ENCODE measurements at places on chromosomes 7 and 10.

DNA sequence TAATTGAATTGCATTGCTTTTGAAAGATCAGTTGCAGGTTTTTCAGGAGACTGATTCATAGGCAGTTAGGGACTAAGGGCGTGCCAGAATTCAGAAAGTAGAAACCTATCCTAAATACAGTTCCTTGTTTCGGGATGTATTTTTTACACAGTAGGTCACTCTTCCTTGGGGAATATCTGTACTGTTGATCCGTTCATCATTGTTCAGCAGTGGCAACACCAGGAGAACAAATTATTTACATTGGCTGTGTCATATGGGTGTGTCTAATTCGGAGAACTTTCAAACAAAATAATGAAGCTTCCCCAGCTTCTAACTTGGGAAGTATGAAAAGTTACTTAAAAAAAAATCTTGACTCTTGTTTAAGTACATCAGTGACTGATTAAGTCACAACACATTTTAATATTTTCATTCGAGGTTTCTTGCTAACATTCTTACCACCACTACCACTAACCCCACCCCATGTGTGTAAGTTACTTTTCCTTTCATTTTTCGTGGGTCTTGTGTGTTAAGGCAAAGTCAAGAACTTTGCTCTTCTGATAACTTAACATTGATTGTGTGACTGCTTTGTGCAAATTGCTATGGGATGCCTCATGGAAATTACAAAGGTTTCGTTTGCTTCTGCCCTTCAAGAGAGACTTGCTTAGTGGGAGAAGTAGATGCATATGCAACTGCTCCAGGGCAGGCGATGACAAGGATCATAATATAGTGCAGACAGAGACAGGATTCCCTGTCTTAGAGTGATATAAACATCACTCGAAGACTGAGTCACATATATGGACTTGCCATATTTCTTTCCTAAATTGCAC lies 43.8 kb upstream of the RPA3 start:
- DNase-seq: no peak

DNA sequence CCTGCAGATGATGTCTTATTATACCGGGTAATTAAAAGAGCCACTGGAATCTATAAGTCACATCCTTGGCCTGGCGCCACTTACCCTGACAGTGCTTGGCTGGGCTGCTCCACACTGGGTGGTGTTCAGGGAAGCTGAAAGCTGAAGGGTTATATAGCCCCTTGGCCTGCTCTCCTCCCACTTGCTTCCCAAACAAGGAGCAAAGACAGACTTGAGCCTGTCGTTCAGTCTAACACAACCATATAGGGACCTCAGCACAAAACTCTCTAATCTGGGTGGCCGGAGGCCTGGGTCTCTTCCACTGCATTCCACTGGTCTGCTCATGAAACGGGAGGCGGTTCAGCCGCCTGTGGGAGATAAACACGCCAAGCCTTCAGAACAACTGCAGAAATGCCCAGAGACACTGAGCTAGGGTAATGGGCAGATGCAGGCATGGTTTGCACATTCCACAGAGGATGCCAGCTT lies at the start of gene ACTA2:
Gene ACTA2, minus strand, starts transcription at position 127 of the 465 bp plus-strand sequence. CDS start 3,843 bp downstream, outside the sequence.
- DNase-seq: no peak

- peak; percentile 29 for DNase-seq
These were observed 2.2 kb downstream of the NPM3 start for GRCh38 chr10:101780818-101781654.

GRCh38 chr7:137762334-137762733 lies 84.4 kb downstream of the DGKI start:
- no peak for DNase-seq

DNA sequence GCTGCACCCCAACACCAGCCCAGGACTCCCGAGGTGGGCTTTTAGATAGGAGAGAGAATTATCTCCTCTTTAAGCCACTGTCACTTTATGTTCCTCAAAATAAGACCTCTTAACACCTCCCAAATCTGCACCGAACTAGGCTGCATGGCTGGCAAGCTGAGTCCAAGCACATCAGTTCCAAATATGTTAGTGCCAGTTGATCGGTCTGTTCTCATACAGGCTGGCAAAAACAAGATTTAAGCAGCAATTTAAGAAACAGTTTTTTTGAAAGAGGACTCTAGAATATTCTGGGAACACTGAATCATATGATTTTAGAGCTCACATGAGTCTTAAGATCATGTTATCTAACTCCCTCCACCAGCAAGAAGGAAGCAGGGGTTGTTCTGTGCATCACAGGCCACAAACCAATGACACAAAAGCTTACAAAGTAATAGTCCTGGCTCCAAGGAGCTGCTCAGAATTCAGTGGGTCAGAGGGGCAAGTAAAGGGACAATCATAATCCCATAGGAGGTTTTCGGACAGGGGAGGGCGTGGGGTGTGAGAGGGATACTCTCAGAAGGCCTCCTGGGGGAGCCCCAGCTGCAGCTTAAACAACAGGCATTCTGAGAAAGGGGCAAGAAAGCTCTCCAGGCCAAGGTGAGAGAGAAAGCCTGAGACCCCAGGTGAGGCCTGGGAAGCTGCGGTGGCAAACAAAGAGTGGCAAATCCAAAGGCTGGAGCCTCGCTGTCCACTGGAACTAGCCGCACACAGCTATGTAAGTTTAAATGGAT lies 7.1 kb downstream of the COBL start:
- DNase-seq: no peak

DNA sequence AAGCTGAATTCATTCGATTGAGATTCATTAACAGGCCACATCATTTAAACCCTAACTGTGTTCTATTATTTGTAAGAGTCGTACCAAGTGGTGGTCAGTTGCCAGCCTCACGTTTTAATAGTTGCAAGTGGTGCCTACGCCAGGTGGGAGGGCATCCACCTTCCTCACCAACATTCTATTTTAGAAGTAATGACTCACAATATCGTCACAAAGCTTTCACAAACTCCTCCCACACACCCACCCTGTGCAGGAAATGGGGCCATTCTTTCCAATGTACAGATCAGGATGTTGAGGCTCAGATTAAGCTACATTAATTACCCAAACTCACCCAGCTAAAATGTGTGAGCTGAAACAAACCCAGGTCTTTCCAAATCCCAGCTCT lies 77.3 kb upstream of the SAMD8 start:
- DNase-seq: no peak

DNA sequence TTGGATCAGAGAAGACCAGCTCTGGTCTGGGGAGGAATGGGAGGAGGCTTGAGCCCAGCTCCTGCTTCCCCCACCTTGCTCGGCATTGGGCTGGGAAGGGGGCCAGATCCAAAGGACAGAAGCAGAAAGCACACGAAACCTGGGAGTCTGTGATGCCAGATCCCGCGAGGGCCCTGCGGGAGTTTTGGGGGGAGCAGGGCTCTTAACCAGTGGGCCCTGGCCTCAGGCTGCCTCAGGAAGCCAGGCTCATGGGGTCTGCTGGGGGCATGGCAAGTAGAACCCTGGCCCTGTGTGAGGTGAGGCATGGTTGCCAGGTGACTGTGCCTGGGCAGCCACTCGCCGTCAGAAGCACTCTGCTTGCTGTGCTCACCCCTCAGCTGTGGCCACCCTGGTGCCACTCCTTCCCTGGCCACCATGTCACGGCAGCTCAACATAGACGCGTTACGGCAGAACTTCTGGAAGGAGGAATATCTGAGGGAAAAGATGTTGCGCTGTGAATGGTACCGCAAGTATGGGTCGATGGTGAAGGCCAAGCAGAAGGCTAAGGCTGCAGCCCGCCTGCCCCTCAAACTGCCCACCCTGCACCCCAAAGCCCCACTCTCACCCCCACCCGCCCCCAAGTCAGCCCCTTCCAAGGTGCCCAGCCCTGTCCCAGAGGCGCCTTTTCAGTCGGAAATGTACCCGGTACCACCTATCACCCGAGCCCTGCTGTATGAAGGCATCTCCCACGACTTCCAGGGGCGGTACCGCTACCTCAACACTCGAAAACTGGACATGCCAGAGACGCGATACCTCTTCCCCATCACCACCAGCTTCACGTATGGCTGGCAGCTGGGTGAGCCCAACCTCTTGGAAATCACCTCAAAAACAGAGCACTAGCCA lies 3.6 kb downstream of the ATP6V1F start:
- DNase-seq: no peak

GRCh38 chr7:103573479-103574058 lies 127.6 kb upstream of the SLC26A5 start:
- DNase-seq: no peak

GRCh38 chr7:34361663-34362250 lies 296.3 kb upstream of the NPSR1 start:
- DNase-seq: peak; percentile 5

DNA sequence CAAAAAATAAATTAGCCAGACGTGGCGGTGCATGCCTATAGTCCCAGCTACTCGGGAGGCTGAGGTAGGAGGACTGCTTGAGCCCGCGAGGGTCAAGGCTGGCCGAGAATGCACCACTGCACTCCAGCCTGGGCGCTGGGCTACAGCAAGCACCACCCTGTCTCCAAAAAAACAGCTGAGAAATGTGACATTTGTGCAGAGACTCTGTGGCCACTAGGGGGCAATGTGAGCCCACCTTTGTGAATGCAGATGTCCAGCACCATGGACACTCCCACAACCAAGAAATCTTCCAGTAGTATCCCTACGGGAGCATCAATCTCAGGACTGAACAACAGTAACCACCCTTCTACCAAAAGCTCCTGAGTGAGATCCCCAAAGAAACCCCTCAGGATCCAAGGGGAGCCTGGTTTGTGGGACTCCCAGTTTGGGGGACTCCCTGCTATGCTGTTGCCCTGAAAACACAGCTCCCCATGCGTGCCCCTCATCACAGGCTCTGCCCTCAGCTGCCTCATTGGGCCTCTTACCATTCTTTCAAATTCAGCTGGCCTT lies 6.2 kb upstream of the AHCYL2 start:
- DNase-seq: peak; percentile 53

GRCh38 chr7:44184206-44184872 lies 4.9 kb downstream of the GCK start:
- DNase-seq: no peak

- no peak for DNase-seq
These were observed 197.3 kb downstream of the MACC1 start for GRCh38 chr7:20019757-20020432.

- no peak for DNase-seq
These were observed 52.6 kb downstream of the MACC1 start for GRCh38 chr7:20164425-20165145.

DNA sequence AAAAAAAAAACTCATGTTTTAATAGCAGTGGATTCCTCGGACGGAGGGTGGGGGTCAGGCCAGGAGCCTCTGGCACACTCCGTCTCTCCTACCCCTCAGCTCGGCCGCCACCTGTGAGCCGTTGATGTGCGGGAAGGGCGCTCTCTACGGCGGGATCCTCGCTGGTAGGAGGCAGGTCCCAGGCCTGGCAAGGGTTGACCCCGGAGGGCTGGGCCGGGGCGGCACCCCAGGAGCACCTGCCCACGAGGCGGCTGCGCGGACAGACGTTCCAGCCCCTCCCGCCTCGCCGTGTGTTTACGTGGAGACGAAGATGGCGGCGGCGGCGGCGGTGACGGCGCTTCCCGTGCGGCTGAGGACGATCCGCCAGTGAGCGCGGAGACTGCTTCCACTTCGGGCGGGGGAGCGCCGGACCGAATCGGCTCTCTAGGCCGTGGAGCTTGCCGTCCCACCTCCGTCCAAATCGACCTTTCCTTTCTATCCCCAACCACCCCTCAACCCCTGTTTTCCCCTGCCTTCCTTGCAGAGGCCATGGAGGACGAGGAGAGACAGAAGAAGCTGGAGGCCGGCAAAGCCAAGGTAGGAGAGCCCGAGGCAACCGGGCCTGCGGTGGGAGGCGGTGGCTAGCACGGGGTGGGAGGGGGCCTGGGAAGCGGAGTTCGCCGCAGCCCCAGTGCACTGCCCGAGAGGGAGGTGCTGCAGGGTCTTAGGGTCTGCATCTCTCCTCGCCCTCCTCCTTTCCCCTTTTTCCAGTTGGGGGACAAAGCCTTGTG lies at the start of gene AKAP9:
Gene AKAP9, plus strand, starts transcription at position 291 of the 770 bp plus-strand sequence. Its CDS starts 238 bp downstream, at position 529.
- DNase-seq: peak; percentile 70

DNA sequence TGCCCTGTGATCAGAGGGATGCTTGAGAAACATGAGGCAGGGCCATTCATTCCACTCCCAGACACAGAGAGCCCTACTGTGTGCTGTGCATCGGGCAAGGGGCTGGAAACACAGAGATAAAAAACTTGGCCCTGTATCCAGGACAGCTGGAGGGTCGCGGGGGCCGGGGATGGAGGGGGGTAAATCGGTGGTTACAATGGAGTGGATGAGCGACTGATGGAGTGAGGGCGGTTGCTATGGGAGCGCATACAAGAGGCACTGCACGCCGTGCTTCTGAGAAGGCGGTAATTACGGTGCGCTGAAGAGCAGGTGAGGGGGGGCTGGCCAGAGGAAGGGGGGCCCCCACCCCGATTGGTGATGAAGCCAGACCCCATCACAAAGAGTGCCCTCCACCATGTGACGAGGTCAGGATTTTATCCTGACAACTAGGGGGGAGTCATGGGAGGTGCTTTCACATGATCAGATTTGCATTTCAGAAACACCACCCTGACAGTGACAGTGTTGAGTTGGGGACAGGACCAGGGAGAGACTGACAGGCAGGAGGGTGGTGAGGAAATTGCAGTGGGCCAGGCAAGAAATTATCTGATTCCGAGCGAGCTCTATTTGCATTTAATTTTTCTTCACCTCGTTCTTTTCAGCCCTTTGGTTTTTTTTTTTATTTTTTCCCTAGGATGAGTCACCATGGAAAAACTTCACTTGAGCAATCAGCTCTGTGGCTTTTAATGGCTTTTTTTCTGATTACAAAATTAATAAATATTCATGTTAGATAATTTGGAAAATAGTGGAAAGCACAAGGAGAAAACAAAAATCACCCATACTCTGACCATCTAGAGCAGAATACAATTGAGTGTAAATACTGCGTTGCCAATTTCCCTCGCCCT lies 7.8 kb downstream of the CPA5 start:
- no peak for DNase-seq

DNA sequence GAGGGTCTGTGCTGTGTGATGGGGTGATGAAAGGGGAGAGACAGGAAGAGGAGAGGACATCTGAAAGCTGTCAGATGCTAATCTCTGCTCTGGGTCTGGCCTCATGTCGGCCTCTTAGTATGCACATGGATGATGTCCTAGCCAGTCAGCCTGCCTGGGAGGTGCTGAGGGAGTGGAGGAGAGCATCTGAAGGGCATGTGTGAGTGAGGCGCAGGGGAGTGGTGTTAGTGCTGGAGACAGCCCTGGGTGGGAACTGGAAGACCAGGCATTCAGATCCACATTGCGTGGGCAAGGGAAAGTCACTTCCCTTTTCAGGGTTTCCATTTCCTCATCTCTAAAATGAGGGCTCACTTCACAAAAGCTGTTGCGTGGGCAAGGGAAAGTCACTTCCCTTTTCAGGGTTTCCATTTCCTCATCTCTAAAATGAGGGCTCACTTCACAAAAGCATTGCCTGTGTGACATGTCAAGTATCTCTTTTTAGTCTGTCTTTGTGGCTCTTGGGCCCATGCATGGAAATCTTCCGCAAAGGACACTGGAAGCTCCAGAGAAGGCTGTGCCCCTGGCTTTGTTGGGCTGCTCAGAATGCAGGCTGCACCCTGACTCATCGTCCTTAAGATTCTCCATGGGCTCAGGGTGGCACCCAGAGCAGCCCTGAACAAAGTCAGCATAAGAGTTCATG lies 10.0 kb downstream of the SFTPD start:
- DNase-seq: peak; percentile 35
